Activated T-cell treated with anti-CD3 and anti-CD28 coated beads for 24 hours (primary cell): ENCODE measurements at places on chromosomes 16 and 17.

DNA sequence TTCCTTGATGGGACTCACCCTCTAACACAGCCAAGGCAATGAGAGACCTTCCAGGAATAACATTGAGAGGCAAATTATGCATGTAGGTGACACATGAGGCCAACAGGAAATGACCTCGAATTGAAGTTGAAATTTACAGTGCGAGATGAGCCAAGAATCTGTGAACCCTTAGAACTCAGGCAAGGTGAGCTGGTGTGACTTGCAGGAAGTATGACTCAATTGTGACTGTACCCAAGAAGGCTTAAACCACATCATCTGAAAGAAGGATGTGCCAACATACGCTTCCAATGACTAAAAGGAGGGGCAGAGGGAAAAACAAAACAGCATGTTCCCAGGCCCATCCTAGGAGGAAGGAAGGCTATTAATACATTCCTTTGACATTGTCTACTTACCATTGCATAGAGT, 44.8 kb downstream of the PITPNC1 start:
- DNase-seq: peak; percentile 56

- DNase-seq: no peak
These were observed 137.0 kb downstream of the MSI2 start for GRCh38 chr17:57393368-57393767.

GRCh38 chr16:72837846-72838585, 209.9 kb downstream of the ZFHX3 start:
- DNase-seq: no peak

GRCh38 chr16:72061564-72061963, 1.5 kb upstream of the HPR start:
- DNase-seq: no peak

GRCh38 chr17:46842835-46843234, 8.5 kb upstream of the WNT9B start:
- DNase-seq: no peak

- DNase-seq: no peak
These were observed 4.5 kb upstream of the PYCR1 start for GRCh38 chr17:81941484-81942166.

GRCh38 chr16:9048302-9048700, 43.1 kb upstream of the HAPSTR1 start:
- no peak for DNase-seq

- DNase-seq: no peak
These were observed 4.8 kb upstream of the MT2A start for GRCh38 chr16:56603589-56603988.

- no peak for DNase-seq
These were observed 69.9 kb downstream of the IRX5 start for GRCh38 chr16:55000595-55000994.

- no peak for DNase-seq
These were observed 58.3 kb upstream of the AKTIP start for GRCh38 chr16:53561101-53561888.

DNA sequence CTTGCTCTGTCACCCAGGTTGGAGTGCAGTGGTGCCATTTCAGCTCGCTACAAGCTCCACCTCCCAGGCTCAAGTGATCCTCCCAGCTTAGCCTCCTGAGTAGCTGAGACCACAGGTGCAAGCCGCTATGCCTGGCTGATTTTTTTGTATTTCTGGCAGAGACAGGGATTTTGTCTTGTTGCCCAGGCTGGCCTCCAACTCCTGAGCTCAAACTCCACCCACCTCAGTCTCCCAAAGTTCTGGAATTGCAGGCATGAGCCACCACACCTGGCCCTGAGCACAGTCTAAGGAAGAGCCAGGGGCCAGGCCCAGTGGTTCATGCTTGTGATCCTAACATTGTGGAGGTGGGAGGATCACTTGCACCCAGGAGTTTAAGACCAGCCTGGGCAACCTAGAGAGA, 21.8 kb upstream of the BCO1 start:
- DNase-seq: no peak

- DNase-seq: no peak
These were observed 85.9 kb upstream of the PLCG2 start for GRCh38 chr16:81693041-81693743.

DNA sequence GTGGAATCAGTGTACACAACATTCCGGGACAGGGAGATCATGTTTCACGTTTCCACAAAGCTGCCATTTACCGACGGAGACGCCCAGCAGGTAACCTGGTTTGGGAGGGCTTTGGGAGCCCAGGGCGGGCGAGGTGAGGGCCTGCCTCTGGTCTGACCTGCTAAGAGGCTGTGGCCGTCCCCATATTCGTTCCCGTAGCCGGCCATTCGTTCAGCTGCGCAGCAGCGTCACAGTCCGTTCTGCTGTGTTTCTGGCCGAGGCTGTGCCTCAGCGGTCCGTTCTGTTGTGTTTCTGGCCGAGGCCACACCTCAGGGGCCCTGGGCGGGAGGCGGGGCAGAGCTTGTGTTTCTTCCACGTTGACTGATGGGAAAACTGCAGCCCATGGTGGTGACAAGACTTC, 68.0 kb downstream of the OR1D5 start:
- DNase-seq: no peak

GRCh38 chr17:81315129-81315884, 20.2 kb upstream of the SLC38A10 start:
- DNase-seq: no peak

DNA sequence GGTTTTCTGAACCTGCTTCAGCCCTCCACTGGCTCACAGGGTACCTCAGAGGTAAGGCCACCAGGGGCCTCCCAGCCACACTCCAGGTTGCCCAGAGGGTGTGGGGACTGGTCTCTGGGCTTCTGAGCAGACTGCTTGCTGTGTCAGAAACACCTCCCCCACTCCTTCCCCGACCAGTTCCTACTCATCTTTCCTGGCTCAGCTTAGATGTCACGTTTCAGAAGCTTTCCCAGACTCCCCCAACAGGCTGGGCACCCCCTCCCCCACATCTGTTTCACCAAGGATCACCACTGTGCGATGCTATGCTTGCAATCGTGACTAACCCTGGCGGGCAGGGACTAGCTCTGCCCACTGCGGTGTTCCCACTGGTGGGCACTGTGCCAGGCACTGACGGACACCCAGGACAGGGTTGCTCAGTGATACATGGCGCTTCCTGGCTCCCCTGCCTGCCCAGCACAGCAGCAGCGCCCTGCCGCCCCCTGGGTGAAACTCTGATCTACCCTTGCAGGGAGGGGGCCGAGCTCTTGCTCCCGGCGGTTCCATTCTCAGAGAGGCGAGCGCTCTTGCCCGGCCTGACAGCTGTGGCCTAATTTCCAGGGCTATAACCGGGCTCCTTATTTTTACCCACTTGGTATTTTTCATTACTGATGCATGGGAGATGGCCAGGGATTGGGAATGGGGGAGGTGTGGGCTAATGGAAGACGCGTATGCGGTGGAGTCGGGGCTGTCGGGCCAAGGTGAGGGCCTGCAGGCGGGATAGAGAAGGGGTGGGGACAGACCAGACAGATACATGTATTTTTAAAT, 29.4 kb upstream of the MTSS2 start:
- no peak for DNase-seq
